ENCODE measurements at places on chromosomes 3 and 15. TPM values are rescaled to one million over a fixed set of nuclear protein-coding genes. Genes with fewer than 3 reads are reported as not detected.

A4GNT gene
- not detected for total RNA-seq

DOCK3 gene
- 14.3 TPM for total RNA-seq

GNAT1 gene
- total RNA-seq, result not detected

DET1 gene
- total RNA-seq, result 9.5 TPM

ARGFX gene
- not detected for total RNA-seq

LMOD3 gene
- 0.45 TPM for total RNA-seq

XCR1 gene
- 0.24 TPM for total RNA-seq

CYP1A1 gene
- total RNA-seq, result 0.32 TPM

ATP13A5 gene
- 0.97 TPM for total RNA-seq

- ATAC-seq, result no peak
Observed at GRCh38 chr3:167306319-167306718, 73.8 kb downstream of the ZBBX start.

DNA sequence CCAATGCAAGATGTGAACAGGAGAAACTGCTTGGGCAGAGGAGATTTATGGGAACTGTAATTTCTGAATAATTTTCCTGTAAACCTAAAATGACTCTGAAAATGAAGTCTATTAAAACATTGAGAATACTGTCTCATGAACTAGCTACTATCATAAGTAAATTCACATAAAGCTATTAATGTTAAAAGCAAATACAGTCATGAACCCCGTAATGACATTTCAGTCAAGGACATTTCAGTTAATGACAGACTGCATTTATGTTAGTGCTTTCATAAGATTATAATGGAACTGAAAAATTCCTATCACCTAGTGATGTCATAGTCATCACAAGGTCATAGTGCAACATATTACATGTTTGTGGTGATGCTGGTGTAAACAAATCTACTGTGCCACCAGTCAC lies 17.2 kb downstream of the CBLB start:
- ATAC-seq, result no peak

DNA sequence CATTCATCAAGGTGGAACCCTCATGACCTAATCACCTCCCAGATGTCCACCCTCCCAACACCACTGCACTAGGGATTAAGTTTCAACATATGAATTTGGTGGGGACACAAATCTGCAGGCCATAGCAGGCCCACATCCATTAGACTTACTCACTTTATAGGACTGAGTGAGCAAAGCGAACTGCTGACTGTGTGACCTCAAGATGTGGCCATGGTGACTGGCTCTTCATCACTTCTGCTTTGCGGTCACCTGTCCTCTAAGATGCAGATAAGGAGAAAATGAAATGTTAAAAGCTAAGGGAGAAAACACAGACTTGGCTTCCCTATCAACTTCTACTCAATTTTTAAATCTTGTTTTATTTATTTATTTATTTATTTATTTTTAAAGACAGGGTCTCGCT lies 14.5 kb upstream of the DCP1A start:
- no peak for ATAC-seq

DNA sequence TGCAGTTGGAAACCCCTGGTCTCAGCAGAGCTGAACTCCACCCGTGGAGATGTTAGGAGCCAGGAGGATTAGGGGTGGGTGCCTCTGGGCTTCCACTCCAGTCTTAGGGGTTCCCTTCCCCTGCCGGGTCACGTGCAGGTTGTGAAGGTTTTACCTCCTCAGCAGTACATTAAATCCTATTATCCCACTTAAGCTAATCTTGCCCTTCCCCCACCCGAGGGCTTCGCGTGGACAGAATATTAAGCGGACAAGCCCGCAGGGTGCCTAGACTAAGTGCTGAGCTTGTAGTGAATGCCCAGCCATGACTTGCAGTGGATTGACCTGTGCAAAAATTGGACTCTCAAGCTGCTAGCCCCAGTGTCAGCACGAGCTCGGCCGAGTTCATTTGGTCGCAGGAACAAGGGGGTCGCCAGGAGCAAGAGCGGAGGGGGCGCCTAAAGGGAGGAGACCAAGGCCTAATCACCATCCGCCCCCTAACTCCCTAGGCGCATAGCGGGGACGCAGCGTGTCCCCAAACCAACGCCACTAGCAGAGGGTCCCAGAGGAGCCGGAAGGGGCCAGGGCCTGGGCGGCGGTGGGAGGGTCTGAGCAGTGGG lies 498 bp upstream of the SEMA4B start:
- ATAC-seq, result no peak

DNA sequence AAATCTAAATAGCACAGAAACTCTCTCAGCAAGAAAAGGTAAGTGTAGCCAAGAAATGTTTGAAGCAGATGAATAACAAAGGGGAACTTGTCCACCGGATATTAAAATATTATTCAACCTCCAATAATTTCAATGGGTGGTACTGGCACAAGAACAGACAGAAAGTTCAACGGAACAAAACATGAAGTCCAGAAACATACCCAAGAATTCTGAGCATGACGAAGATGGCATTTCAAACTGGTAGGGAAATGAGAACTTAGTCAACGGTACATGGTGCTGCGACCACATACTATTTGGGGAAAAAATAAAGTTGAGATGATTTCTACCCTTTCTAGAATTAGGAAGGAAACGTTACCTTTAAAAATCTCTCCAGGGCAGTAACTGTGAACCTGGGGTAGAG lies 5.5 kb downstream of the CHSY1 start:
- ATAC-seq, result no peak

- peak; percentile 42 for ATAC-seq
Observed at GRCh38 chr3:195103623-195104022, 167.3 kb downstream of the XXYLT1 start.

- no peak for ATAC-seq
Observed at GRCh38 chr3:9108876-9109567, 140.4 kb downstream of the SRGAP3 start.

- ATAC-seq, result no peak
Observed at GRCh38 chr15:66720206-66721010, 18.4 kb downstream of the SMAD6 start.

DNA sequence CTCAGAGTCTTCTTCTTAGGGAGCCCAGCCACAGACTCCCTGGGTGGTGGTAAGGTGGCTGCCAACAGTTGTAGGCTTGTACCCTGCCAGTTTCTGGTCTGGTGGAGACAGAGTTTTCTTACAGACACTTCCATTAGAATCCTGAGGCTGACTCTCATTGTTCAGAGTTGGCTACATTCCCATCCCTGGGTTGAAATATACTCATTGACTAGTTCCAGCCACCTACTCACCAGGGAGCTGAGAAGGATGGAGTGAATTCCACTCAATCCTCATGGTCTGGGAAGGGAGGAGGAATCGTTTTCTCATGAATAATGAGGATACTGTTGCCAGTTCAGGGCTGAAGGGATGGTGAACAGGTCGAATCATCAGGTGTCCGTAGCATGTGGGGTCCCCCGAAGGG lies 226.5 kb upstream of the PROK2 start:
- ATAC-seq, result peak; percentile 30

GRCh38 chr15:29765898-29766527 lies 56.3 kb downstream of the TJP1 start:
- ATAC-seq, result no peak

GRCh38 chr3:190990898-190991297 lies 128.4 kb upstream of the GMNC start:
- ATAC-seq, result no peak

GRCh38 chr3:51275111-51275805 lies 109.8 kb upstream of the MANF start:
- no peak for ATAC-seq

- ATAC-seq, result no peak
Observed at GRCh38 chr3:17850448-17850847, 108.0 kb upstream of the TBC1D5 start.

GRCh38 chr15:89335298-89336041 lies 846 bp upstream of the POLG start:
- no peak for ATAC-seq
